ENCODE measurements at places on chromosomes 3 and 15.

GRCh38 chr15:92608866-92609700, 46.5 kb downstream of the FAM174B start:
- DNase-seq, result no peak

DNA sequence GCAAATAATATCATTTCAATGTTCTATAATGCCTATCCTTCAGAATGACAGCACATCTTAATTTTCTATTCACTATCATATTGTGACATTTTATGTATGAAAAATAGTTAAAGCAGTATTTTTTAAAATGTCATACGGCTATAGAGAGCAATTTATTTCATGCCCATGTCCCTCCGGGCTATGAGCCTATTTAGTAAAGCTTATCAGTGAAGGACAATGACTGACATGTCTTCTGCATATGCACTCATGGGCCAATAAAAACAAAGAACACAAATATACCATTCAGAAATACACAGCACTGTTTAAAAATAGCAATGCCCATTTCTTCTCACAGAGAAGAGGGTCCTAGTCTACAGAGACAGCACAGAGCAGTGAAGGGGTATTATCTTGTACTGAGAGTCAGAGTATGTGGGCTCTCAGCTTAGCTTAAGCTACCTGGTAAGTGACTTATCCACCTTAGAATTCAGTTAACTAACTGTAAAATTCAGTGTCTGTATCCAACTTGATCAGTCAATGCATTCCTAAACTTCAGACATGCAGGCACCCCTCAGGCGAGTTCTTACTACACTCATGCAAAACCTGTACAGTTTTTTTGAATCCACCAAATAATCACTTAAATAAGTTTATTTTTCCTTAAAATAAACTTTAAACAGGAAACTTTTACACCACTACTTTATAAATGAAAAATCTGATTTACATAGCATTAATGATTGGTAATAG, 9.0 kb downstream of the GOLIM4 start:
- DNase-seq, result no peak

DNA sequence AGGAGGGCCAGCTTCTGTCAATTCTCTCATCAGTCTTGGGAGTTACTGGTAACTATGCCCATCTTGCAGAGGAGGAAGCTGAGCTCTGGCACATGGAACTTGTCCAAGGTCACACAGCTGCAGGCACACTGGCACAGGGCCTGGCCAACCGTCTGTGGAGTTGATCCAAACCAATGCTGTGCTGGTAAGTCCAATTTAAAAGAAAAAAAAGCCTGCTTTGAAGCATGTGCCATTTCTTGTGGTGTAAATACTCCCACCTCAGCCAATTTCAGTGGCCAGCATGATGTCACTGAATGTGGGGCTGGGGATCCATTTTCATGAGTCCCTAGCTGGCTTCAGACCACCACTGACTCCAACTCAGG, 83.4 kb downstream of the CHSY1 start:
- DNase-seq, result no peak

DNA sequence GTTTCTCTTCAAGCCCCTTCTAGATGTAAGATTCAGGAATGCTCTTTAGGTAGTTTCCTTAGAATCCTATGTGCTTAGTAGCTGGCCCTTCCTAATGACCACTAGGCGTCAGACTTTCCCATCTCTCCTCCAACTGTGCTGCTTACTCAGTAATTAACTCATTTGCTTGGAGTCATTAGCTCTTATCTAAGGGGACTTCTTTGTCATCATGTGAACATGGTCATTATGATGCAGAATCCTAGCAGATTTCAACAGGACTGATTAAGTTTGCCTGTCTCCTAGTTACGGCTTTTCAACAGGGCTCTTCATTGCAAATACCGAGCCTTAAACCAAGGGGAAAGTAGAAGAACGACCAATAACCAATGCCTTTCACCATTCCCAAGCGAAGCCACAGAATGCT, 46.4 kb downstream of the GJD2 start:
- DNase-seq, result no peak

DNA sequence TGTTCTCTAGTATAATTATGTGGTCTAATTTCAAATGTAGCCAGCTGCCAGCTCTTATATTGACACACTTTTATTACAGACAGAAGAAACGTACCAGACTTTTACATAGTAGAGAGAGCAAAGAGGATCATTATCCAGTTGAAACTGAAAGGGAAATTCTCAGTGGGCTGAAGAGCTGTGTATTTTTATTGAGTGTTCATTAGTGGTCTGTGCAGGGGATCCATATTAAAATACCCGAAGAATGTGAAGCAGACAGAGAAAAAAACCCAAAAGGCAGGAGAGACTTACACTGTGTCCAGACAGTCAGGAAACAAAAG, 41.3 kb downstream of the MYRIP start:
- no peak for DNase-seq

DNA sequence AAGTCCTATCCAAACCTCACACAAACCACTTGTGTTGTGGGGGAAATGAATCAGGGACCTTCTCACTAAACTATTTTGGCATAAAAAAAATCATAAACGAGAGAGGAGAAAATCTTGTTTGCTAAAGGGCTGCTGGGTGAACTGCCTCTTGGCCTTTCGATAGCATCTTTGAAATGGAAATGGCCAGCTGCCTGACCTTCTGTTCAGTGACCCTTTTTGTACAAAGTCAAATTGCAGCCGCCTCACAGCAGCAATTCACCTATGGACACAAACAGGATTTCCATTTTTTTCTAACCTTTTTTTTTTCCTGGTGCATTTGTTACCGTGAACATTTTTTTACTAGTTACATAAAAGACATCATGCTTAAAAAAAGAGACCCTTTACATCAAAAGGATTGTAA, 89.0 kb upstream of the ONECUT1 start:
- DNase-seq, result no peak

GRCh38 chr3:71149959-71150954, 433.3 kb downstream of the FOXP1 start:
- no peak for DNase-seq

DNA sequence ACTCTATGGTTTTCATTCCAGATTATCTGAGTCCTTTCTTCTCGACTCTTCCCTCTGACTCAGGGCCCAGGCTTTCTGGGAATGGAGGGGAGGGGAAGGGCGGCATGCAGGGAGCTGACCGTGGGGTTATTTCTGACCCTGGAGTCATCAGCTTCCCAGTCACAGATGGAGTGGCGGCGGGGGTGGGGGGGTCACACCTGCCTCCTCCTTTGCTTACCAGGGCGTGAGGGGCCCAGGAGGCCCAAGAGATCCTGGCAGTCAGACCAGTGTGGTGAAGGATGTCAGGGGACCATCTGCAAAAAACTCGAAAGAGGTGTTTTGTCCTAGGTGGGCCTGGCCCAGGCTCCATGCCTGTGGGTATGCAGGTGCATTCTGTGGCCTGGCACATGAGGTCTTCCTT, 996 bp upstream of the XIRP1 start:
- DNase-seq, result no peak

DNA sequence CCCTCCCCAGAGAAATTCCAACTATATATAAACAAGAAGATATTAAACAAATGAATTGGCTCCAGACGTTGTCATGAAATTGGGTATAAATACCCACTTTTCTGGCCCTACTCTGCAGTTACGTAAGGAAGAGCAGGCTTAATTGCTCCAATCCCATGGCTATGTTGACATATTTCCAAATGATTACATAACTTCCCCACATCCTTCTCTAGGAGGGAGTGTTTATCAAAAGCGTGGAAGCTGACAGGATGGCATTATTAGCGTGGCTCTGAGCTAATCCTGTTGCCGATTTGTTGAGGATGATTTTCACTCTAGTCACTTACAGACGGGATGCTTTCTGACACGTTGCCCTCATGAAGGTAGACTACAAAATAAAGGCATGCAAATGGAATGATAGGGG, 347.5 kb upstream of the TMCO5A start:
- DNase-seq, result no peak

DNA sequence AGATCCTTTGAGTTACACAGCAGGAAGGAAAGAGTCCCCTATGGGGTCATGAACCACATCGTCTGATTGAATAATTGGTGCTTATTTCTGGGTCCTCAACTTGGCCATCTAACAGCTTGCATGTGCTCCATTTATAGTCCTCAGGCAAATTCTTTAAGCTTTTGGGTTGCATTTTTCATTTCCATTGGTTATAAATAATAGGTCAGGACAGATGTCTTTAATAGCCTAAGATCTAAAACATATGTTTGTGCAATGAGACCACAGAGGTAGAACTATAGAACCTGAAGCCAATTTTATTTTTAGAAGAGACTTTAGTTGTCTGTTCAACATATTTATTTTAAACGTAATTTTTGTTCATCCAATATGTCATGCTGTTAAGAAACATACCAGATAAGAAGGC, 43.2 kb downstream of the CD200R1L start:
- no peak for DNase-seq

DNA sequence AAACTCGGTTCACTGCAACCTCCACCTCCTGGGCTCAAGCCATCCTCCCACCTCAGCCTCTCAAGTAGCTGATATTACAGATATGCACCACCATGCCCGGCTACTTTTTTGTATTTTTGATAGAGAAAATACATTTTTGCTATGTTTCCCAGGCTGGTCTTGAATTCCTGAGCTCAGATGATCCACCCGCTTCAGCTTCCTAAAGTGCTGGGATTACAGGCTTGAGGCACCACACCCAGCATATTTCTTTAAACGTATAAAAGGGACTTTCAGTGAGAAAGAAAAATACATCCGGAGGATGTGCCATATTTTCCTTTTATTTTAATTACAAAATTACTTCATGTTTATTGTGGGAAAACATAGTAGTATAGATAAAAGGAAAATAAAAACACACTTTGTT, 55.2 kb downstream of the RPL39L start:
- DNase-seq, result no peak

- no peak for DNase-seq
Measured at GRCh38 chr3:39068556-39068955, 16.7 kb downstream of the WDR48 start.

- DNase-seq, result no peak
Measured at GRCh38 chr15:99165956-99166689, 61.2 kb downstream of the SYNM start.
